ENCODE measurements at places on chromosomes 7 and 10. TPM values are rescaled to one million over a fixed set of nuclear protein-coding genes. Genes with fewer than 3 reads are reported as not detected.

- no peak for DNase-seq
Observed at GRCh38 chr10:95273393-95274312, 17.1 kb downstream of the PDLIM1 start.

GRCh38 chr7:128082431-128082830, 51.2 kb upstream of the LRRC4 start:
- DNase-seq, result no peak

DNA sequence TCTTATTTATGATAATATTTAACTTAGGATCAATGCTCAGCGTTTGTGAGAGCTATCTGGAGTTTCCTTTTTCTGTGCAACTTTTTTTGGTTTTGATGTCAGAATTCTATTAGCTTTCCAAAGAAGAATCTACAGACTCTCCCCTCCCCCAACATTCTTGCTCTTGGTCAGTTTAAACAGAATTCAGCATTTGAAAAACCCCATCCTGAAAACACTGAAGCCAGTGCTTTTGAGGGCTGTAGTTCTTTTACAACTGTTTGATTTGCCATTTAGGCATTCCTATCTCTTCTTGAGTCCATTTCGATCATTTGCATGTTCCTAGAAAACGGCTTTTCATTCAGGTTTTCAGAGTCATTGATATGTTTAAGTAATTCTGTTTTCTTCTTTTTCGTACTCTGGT, 15.6 kb upstream of the CXCL12 start:
- DNase-seq, result no peak

GRCh38 chr7:131829947-131830558, 273.6 kb upstream of the PODXL start:
- DNase-seq, result no peak

GRCh38 chr7:24075426-24075810, 208.6 kb upstream of the NPY start:
- no peak for DNase-seq

DNA sequence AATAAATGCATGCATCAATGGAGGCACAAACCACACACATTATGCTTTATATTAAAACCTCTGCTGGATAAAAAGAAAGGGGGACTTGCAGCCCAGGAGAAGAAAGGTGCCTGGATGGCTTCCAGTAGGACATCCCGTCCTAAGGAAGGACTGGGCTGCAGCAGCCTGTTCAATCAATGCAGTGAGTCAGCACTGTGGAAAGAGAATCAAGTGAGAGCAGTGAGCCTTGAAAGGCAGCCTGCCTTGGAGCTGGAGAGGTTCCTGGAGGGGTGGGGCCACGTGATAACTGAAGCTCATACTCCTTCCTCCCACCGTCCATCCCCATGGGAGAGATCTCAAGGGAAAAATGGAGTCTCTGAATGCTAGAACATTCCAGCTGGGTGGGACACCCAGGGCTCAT, 501.2 kb downstream of the ADRA2A start:
- no peak for DNase-seq

GRCh38 chr7:27160546-27161213, 4.2 kb upstream of the HOXA7 start:
- DNase-seq, result peak; percentile 89

GRCh38 chr7:1368682-1369571, 90.3 kb downstream of the MICALL2 start:
- no peak for DNase-seq

DNA sequence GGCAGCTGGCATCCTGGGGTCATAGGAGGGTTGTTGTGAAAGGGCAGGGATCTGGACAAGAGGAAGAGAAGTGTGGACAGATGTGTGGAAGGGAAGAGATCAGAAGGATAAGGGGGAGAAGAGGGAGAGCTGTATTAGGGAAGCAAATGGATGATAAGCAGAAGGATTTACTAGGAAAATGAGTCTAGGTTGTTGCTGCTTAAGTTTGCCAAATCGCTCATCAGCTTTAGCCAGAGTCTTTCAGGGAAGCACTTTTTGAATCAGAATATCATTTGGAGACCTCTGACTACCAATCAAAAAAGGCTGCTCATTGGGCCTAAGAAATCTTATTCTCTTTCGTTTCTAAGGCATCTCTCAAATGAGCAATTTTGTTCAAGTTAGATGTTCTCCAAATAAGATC, 2.6 kb upstream of the CSGALNACT2 start:
- DNase-seq, result no peak

DNA sequence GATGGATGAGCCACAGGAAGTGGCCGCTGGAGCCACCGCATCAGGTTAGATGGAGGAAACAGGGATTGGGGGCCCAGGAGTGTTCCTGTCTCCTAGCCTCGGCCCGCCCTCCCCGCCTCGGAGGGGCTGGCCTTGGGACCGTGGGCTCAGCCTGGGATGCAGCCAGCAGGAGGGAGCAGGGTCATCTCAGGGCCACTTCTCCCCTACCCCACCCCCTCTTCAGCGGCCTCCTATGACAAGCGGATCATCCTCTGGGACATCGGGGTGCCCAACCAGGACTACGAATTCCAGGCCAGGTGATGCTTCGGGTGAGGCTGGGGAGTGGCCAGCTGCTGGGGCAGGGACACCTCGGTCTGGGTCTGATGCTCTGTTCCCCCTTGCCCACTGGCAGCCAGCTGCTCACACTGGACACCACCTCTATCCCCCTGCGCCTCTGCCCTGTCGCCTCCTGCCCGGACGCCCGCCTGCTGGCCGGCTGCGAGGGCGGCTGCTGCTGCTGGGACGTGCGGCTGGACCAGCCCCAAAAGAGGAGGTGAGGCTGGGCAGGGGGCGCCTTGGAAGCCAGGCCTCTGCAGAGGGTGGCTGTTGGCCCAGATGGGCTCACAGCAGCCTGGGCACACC, 4.7 kb downstream of the LRWD1 start:
- no peak for DNase-seq

DNA sequence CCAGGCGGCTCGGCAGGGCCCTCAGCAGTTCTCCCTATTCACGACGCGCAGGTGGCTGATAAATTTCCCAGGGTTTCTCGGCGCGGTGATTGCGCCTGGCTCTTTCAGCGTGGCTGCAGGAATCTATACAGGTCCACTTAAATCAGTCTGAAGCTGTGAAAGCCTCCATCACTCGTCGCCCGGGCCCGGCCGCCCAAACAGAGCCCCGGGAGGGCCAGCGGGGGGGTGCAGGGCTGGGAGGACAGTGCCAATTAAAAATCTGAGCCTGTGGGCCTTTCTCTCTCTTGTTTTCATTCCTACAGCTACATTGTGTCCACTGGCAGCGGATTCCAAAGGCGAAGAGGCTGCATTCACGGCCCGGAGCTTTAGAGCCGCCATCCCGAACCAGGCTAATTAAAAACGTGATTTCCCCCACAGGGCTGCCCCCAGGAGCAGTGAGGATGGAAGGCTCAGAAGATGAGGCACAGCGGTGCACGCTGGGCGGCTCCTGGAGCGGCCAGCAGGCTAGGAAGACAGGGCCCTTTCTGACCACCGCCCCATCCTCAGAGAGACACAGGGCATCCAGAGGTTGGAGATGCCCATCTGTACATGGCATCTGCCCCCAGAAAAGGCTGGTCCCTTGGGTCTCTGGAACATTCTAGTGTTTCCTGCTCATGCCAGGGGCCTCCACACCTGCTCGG, 100.7 kb downstream of the FAM53B start:
- no peak for DNase-seq

- no peak for DNase-seq
Observed at GRCh38 chr7:35647171-35647574, 47.8 kb downstream of the HERPUD2 start.

DNA sequence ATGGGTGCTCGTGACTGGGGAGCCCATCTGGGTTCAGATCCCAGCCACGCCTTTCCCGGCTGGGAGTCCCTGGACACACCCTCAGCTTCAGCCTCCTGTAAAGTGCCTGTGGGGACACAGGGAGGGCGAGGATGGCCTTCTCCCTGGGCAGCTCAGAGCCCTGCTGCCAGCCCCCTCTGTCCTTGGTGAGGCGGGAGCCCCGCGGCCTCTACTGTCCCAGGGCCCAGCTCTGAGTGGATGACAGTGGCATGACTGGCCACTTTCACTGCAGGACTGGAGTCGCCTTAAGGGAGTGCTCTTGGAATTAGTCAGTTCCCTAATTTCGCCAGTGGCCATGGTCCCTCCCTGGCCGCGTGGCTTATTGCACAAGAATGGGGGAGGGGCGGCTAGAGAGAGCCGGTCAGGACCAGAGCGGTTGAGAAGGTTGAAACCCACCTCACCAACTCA, 4.6 kb downstream of the BRI3 start:
- no peak for DNase-seq

- peak; percentile 26 for DNase-seq
Observed at GRCh38 chr7:91267171-91267955, 3.1 kb downstream of the FZD1 start.

- DNase-seq, result no peak
Observed at GRCh38 chr7:151732834-151733592, 143.9 kb downstream of the PRKAG2 start.

- peak; percentile 83 for DNase-seq
Observed at GRCh38 chr10:126060261-126060931, 164.0 kb downstream of the FANK1 start.

- no peak for DNase-seq
Observed at GRCh38 chr7:2173189-2173827, 59.4 kb downstream of the MAD1L1 start.

- no peak for DNase-seq
Observed at GRCh38 chr10:58072634-58073033, 195.1 kb downstream of the IPMK start.

DNA sequence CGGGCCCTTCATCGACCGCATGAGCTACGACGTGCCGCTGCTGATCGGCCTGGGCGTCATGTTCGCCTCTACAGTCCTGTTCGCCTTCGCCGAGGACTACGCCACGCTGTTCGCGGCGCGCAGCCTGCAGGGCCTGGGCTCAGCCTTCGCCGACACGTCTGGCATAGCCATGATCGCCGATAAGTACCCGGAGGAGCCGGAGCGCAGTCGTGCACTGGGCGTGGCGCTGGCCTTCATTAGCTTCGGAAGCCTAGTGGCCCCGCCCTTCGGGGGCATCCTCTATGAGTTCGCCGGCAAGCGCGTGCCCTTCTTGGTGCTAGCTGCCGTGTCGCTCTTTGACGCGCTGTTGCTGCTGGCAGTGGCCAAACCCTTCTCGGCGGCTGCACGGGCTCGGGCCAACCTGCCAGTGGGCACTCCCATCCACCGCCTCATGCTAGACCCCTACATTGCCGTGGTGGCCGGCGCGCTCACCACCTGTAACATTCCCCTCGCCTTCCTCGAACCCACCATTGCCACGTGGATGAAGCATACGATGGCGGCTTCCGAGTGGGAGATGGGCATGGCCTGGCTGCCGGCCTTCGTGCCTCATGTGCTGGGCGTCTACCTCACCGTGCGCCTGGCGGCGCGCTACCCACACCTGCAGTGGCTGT, 1.2 kb downstream of the SLC18A3 start:
- no peak for DNase-seq

GRCh38 chr7:18849130-18849529, 268.3 kb downstream of the TWIST1 start:
- DNase-seq, result no peak

DNA sequence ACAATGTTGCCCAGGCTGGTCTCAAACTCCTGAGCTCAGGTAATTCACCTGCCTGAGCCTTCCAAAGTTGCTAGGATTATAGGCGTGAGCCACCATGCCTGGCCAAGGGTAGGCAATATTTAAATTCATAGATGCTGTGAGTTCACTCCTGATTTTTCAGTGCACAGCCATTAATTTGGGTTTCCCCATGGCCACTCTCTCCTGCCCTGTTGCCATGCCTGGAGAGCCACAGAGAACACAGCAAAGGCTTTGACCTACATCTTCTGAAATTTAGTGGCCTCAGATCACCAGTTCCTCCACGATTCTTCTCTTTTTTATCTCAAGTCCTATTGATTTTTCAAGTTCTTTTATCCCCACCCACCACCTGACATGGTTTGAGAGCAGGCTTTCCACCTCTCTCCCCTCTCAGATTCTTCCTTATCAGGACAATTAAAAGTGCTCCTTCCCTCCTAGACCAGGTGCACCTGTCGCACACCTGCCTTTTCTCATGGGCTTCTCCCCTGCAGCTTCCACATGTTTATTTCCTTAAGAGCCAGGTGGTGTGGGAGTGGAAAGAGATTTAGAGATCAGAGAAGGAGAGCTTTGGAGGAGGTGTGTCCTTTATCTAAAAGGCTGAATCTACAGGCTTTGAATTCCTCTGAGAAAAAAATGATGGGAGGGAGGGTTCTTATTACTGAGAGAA, 123.8 kb downstream of the ADRA2A start:
- no peak for DNase-seq

DNA sequence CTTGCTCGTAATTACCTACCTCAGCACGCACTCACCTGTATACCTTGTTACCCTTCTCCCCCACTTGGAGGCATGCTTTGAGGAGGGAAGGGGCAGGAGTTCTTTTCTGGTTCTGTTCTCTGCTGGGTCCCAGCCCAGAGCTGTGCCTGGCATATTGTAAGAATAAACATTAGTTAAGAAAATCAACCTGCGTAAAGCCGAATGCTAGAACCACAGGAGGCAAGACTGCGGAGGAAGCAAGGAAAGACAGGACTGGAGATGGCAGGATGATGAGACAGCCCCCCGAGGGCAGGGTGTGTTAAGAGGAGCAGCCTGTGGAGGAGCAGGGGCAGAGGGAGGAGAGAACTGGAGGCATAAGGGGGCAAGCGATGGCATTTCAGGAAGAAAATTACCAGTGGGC, 9.5 kb downstream of the C10orf53 start:
- no peak for DNase-seq

- no peak for DNase-seq
Observed at GRCh38 chr10:27736396-27736795, 9.2 kb downstream of the MKX start.

DNA sequence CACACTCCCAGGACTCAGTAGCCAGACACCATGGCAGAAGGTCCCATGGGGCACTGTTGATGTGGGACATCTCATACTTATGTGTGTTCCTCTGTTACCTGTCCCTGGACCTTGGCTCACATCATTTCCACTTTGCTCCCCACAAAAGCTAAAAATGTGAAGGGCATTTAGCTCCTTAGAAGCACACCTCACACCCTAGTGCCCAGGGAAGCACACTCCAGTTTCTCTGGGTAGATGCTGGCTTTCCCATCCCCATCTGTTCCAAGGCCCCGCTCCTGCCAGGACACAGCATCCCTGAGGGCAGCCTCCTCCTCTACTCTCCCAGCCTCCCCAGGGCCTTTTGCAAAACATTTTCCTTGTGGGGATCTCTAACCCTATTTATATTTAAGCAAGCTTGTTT, 572.4 kb upstream of the MGMT start:
- DNase-seq, result no peak

SH2D4B gene
- total RNA-seq, result 0.20 TPM

VPS50 gene
- total RNA-seq, result 38.3 TPM

CDC123 gene
- 72.8 TPM for total RNA-seq

ADK gene
- 42.5 TPM for total RNA-seq

ACHE gene
- 9.8 TPM for total RNA-seq

KCNH2 gene
- 0.99 TPM for total RNA-seq

RBP4 gene
- total RNA-seq, result 55.5 TPM

MYOZ1 gene
- 122 TPM for total RNA-seq

TMEM270 gene
- not detected for total RNA-seq

FAM241B gene
- total RNA-seq, result 1.7 TPM

SEMA3E gene
- total RNA-seq, result 7.5 TPM

Data from skin of body (tissue), 3 donors.